ENCODE measurements at places on chromosomes 7 and 10.

DNA sequence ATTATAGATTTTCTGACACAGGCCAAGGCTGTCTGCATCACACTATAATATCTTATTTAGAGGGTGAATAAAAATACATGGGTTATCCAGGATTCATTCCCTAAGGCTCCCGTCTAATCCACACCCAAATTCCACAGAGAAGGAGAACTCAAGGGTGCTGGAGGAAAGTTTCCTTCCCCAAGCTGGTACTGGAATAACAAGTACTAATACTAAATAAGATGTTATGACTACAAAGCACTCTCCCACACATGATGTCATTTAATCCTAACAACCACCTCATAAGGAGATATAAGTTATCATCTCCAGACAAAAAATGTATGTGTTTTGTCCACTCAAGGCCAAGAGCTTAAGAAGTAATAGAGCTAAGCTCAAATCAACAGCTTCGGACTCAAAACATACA lies 53.0 kb downstream of the SNX13 start:
- DNase-seq = no peak

DNA sequence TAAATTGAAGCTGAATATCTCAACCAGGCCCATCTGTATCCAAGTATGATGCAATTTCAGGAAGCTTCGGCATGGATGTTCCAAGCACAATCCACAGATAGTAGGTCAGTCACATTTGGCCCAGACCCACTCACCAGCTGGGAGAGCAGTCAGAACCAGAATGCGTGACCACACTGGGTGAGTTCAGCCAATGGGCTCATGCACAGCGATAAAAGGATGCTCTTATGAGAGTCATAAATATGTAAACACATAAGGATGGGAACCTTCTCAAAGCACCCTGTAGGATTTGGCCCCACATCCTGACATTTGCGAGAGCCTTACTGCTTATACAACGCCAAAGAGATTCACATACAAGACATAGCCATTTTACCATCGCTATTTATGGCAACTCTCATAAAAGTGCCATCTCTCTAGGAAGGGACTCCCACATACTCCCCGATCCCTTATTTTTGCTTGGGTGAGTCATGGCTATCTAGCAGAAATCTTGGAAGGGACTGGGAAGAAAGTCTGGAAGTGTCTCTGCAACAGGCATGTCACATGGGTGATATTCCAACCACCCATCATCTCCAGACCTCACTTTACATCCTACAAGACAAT lies 3.0 kb downstream of the AFAP1L2 start:
- no peak for DNase-seq

DNA sequence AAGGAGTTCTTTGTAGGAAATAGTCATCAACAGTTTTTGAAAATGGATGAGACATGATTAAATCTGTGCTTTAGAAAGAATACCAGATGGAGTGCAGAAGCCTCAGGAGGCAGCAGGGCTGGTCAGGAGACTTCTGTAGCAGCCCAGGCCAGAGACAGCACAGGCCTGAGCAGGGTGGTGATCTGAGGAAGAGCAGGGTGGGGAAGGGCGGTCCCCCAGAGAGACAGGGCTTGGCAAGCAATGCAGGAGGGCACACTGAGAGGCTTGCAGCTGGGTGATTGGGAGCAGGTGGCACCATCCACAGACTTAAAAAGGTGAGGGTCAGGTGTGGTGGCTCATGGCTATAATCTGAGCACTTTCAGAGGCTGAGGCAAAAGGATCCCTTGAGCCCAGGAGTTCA lies 4.3 kb upstream of the SMKR1 start:
- DNase-seq = no peak

DNA sequence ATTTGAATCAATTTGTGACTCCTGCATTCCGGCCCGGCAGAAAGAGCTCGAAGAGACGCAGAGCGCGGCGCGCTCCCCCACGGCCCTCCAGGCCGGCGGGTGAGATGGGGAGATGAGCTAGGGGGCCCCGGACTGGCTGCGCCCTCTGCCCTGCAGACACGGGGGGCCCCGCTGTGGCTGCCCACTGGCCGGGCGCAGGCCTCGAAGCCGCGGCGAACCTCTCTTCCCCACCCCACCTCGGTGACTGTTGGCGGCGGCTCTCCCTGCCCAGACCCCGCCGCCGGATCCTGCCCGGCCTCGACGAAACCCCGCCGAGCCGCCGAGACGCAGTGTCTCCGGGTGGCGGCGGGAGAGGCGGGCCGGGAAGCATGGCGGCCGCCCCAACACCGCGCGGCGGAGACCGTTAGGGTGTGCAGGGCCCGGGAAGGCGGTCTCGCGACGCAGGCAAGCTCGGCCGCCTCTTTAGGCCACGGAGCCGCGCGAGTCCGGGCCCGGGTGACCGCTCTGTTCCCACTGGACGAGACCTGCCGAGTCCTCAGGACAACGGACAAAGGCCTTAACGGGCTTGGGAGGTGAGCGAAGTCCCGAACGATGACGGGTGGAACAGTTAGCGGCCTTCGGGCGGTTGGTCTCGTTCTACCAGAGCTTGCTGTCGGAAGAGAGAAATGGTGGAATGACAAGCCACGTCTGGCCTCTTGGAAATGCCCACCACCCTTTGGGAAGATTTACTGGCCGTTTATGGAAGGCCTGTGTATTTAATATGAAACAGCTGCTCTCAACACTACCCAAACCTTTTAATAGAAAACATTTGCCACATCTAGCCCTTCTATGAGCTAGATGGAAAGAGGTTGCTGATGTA lies 24.3 kb downstream of the NUP42 start:
- no peak for DNase-seq

- DNase-seq = no peak
Measured at GRCh38 chr7:107969856-107970255, 33.1 kb downstream of the LAMB1 start.

- DNase-seq = no peak
Measured at GRCh38 chr10:14016011-14016536, 314.6 kb downstream of the FRMD4A start.

DNA sequence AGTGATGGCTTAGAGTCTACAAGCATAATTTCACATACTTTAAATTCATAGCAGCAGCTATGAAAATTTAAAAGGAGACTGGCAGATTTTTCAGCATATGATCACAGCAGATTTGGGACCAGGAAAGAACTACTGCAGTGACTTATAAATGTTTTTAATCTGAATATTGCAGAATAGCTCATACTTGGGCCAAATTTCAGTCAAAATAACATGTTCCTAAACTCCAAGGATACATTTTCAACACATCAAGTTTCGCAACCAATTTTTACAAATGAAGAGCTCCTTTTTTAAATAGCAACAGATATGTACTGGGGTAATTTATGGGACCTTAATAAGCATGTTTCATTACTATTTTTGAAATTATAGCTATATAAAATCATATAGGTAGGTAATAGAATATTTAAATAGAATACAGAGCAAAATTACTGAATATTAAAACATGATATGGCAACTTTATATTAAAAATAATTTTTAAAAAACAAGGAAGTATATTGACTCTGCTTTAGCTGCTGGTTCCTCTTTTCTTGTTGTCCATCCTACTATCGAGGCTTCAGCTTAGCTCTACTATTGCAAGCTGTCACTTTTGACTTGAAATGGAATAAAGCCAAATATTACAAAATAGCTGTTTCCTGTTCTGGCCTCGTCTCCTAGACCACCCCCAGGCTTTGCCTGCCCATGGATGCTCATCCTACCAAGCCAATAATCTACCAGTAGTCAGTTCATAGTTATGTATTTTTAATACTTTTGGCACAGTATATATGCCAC lies 123.1 kb downstream of the NRBF2 start:
- no peak for DNase-seq

- DNase-seq = no peak
Measured at GRCh38 chr7:151776446-151776845, 100.5 kb downstream of the PRKAG2 start.

GRCh38 chr7:5248201-5248885 lies 34.4 kb upstream of the SLC29A4 start:
- no peak for DNase-seq

DNA sequence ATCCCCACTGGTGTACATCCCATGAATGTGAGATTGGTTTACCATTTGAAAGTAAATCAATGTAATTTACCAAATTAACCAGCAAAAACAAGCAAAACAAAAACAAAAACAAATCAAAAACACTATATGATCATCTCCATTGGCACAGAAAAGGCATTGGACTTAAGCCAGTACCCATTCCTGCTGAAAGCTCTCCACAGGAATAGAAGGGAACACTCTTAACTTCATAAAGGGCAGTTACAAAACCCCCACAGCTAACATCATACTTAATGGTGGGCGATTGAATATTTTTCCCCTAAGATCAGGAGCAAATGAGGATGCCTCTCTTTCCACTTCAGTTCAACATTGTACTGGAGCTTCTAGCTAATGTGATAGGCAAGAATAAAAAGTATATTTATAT lies 34.1 kb downstream of the PRKG1 start:
- DNase-seq = no peak

DNA sequence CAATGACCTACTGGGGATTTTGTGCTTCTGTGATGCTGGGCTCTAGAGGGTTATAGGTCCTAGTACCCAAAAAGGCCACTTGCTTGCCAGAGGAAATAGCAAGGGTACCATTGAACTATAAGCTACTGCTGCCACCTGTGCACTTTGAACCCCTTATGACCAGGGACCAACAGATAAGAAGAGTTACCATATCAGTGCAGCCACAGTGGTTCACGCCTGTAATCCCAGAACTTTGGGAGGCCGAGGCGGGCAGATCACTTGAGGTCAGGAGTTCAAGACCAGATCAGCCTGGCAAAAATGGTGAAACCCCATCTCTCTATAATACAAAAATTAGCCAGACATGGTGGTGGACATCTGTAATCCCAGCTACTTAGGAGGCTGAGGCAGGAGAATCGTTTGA lies 15.5 kb upstream of the CNOT4 start:
- no peak for DNase-seq

DNA sequence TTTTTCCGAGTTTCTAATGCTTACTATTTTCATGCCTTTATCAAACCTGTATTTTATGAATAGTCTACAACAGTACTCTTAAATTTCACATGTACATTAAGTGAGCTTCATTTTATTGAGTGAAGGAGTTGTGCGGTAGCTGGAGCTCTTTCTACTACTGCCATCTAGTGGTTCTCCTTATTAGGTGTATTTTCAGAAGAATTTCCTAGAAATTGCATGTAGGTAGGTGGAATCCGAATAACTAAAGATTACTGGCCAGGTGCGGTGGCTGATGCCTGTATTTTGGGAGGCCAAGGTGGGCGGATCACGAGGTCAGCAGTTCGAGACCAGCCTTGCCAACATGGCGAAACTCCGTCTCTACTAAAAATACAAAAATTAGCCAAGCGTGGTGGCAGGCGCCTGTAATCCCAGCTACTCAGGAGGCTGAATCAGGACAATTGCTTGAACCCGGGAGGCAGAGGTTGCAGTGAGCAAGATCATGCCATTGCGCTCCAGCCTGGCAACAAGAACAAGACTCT lies 38.3 kb downstream of the LRRC72 start:
- DNase-seq = no peak

DNA sequence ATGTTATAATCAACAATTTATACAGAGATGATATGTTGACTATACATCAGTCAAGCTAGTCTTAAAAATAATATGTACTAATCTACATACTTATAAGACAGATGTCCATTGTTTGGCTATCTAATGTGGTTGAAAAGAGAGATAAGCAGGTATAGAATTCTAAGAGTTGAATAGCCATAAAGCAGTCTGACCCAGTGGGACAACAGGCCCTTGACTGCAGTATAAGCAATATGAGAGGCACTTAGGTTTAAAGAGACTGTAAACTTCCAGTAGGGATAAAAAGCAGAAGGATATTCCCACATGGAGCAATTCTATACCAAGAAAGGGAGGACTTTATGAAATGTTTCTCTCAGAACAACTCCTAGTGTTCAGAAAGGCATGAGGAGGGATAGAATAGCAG lies 139.3 kb downstream of the ELAPOR2 start:
- DNase-seq = no peak

GRCh38 chr10:1293636-1294435 lies 237.7 kb downstream of the WDR37 start:
- no peak for DNase-seq

DNA sequence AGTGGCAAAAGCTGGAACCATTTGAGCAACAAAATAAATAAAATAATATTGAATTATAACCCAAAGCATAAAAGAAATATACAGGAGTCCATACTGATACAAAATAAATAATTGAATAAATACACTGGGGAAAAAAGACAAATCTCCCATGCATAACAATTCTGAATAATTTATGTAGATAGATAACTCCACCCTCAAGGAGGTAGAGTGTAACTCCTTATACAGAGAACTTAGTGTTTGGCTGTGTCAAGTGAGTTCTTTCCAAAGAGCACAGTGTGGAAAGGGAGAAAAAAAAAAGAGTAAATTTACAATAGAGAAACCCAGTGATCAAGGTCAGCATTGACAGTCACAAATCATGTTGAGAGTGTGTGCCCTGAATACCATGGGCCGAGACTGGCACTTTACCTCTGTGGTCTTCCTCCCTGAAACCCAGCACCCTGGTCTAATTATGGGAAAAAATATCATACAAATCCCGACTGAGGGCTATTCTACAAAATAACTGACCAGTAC lies 5.5 kb downstream of the PIK3AP1 start:
- DNase-seq = no peak

- DNase-seq = no peak
Measured at GRCh38 chr7:96973986-96974385, 31.4 kb upstream of the DLX6 start.

DNA sequence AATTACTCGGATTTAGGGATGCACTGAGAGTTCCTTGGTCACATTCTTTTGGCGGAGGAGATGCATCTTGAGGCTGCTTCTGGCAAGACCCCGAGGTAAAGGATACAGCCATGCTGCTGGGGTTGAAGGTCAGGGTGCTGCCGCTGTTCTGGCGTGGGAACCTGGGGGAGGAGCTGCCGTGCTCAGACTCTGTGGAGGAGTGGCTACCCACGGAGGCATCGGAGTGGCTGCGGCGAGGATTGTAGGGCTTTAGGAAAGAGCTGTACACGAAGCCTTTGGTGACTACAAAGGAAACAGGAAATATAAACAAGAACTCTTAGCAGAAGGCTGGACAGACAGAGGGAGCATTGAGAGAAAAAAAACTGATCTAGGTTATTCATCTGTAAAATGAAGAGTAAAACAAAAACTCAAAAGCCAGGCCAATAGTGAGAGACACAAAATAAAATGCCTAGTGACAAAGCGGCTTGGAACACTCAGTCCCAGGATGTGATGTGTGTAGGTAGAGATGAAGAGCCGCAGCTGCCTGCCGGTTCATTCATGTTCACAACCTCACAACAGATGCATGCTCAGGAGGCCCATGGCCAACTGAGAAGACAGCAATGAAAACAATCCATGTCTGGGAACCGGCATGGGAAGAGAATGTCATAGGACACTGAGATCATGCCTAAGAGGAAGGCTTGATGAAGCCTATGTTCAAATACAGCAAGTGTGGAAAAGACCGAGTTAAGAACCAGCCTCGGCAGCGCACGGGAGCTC lies 97.8 kb downstream of the ABCC2 start:
- no peak for DNase-seq

GRCh38 chr10:125510998-125511397 lies 172.0 kb downstream of the TEX36 start:
- no peak for DNase-seq

GRCh38 chr7:29464753-29465152 lies 98.9 kb upstream of the PRR15 start:
- no peak for DNase-seq

Data from stimulated activated CD4-positive, alpha-beta T cell treated with anti-CD3 and anti-CD28 coated beads, Interleukin-1b, Interleukin-23, amount 100 ng/mL, for 24 hours (primary cell).